ENCODE measurements at places on chromosomes 2 and 18.

GRCh38 chr2:75416420-75417342 lies 144.1 kb downstream of the EVA1A start:
- no peak for DNase-seq

- no peak for DNase-seq
Measured at GRCh38 chr2:96164459-96165184, 19.4 kb upstream of the DUSP2 start.

DNA sequence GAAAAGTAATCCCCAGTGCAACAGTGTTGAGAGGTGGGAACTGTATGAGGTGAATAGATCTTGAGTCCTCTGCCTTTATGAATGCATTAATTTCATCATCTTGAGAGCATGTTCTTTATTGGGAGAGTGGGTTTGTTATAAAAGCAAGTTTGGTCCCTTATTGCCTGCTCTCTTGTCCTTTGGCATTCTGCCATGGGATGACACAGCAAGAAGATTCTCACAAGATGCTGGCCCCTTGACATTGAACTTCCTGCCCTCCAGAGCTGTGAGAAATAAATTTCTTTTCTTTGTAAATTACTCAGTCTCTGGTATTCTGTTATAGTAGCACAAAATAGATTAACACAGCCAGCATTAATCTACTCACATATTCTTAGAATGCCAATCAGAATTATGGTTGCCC lies 108.6 kb downstream of the EHBP1 start:
- no peak for DNase-seq

DNA sequence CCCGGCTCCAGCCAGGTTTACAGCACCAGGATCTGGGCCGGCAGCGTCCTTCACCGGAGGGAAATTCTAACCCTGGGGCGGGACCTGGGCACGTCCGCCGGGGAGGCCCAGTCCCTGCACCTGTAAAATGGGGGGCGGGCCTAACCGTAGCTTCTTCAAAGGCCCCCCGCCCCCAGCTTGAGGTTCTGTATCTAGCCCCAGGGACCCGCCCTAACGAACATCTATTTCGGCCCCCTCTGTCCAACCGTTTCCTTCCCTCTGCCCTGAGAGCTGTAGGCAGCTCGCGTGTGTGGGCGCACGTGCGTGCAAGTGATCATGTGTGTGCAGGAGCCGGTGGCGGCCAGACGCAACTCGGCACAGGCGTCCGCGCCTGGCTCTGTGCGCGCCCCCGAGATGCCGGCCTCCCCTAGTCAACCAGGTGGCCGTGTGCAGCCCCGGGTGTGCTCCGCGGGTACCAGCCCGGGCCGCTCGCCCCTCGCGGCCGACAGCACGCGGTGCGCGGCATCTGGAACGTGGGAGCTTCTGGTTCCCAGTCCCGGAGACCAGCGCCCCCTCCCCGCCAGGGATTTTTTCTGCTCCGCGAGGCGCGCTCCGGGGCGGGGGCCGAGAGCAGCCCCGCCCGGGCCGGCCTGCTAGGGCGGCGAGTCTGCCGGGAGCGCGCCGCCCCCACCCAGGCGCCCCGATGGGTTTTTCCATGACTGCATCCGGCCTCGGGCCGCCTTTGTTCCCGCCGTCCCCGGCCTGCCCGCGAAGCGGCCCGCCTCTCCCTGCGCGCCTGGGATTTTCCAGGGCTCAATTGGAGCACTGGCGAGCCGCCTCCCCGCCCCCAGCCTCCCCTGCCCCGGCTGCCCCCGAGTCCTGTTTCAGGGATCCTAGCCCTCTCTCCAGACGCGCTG lies 21.2 kb downstream of the TEX44 start:
- no peak for DNase-seq

All from cortex of kidney (tissue), 1 donor.